ENCODE measurements at places on chromosomes 16 and 17. TPM values are rescaled to one million over a fixed set of nuclear protein-coding genes. Genes with fewer than 3 reads are reported as not detected.

The GUCY2D gene
- total RNA-seq, result 0.34 TPM

- no peak for DNase-seq
Observed at GRCh38 chr16:85600530-85601271, 12.4 kb upstream of the GSE1 start.

- no peak for DNase-seq
Observed at GRCh38 chr17:12909046-12909445, 108.8 kb downstream of the ELAC2 start.

The UTS2R gene
- total RNA-seq, result 7.6 TPM

The NEUROD2 gene
- 0.09 TPM for total RNA-seq

DNA sequence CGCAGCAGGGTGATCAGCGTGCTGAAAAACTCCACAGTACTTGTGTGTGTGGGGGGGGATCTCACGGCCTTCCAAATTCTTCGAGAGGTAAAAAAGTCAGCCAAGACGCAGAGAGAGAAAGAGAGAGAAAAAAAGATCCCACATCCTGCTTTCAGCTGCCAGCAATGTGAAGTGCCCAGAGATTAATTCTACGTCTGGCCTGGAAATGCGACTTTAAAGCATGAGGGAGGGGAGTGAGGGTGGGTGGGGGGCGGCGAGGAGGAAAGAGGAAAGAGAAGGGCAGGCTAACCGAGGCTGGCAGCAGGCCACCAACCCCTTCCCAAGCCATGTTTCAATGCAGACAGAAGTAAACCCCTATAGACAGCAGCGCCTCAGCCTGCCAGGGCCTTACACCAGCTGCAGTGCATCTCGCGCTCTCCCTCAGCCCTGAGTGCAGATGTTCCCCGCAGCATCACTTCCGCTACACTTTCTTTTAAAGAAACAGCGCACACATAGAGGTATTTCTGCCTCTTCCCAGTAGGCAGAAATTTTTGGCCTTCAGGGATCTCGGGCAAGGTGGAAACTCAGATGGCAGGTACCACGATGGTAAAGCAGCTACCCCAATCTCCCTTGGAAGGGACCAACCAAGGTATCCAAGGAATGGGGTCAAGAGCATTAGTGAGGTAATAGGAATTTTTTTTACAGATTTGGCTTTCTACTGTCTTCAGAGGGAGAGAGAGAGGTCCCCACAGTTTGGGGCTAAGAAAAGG, 87.8 kb downstream of the SMG6 start:
- DNase-seq, result peak; percentile 60

DNA sequence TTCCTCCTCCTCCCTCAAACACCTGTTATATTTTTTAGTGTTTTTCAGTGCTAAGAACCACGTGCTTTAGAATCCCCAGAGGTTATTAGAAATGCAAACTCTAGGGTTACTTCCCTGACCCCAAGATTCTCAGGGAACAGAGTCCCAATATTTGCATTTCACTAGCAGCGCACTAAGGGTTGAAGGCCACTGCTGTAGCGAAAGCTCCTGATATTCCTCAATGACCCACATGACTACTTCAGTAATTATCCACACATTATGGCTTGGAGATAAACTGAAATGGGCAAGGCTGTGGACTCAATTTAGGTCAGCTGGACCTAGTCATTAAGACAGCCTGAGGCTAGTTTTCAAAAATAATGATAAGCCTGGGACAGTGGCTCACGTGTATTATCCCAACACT, 78.5 kb upstream of the BCAR1 start:
- no peak for DNase-seq

DNA sequence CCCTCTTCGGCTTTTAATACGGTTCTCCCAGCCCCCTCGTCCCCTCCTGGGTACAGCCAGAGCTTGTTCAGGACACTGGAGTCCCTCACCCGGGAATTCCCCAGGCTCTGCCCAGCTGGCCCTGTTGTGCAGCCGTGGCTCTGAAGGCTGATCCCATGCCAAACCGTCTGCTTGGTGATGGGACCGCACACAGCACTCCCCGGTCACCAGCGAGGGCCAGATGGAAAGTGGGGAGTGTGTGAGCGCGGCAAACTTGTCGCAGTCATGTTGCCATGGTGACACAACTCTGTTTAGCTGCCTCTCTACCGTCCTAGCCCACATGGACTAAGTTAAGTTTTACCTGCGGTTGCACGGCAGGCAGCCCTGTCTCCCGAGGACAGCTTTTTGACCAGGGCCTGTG, 107.9 kb downstream of the RAP1GAP2 start:
- DNase-seq, result no peak

DNA sequence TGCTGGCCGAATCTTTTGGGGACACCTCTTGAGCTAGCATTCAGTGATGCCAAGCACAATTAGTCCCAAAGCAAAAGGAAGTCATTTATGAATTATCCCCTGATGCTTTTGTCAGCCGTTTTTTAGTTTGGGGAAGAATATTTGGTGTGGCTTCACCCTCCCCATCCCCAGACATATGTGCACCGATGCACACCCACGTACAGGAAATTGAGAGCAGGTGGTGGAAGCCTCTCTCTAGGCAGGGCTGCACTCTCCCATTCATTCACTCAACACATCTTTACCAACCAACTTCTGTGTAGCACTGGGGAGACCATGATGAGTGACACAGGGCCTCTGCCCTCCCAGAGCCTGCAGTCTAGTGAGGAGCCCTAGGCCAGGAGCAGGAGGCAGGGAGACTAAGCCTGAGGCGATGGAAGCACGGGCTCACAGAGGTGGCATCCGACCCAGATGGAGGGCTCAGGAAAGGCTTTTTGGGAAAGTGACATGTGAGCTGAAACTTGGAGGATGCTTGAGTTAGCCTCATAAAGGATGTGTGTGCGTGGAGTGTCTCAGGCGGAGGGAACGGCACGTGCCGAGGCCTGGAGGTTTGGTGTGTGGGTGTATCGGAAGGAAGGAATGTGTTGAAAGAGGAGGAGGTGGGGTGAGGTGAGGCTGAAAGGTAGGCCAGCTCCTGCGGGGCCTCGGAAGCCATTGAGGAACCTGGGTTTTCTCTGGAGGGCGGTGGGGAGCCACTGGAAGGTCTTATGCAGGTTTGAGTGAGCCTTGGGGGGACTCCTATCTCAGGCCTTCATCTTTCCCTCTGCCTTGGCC, 43.8 kb downstream of the PSME3IP1 start:
- DNase-seq, result no peak

The KRTAP17-1 gene
- total RNA-seq, result not detected

Measured in mesothelial cell of epicardium (in vitro differentiated cells).